ENCODE measurements at places on chromosomes 7 and 10. TPM values are rescaled to one million over a fixed set of nuclear protein-coding genes. Genes with fewer than 3 reads are reported as not detected.

Gene PDE1C
- total RNA-seq = 0.21 TPM

DNA sequence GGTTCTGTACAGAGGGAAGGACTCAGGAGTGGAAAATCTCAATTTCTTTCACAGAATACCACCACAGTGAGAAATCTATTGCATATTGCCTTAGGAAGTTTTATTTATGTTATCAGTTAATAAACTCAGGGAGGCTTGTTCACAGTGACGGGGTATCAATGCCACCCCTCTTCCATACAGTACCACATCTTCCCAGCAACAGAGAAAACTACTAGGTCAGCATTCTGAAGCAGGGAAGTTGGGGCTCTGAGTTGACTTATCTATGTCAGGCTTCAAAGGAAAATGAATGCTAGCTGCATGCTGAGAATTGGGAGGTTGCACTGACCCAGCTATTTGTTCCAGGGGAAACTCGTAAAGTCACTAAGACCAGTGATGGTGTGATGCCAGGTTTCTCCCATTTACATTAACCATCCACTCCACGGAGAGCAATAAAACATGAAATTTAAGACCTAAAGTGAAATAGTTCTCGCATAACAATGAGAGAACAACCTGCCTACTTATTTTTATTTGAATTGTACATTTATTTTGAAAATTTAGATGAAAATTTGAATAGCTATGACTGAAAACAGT lies 266.7 kb downstream of the RNLS start:
- H3K4me1 ChIP-seq = no peaks in the 10 kb centered on the region
- DNase-seq = no peak
- peaks cover 6% of the 10 kb centered on the region for H3K27me3 ChIP-seq
- no peak overlapping the region for H3K27ac ChIP-seq
- peaks cover 25% of the 10 kb centered on the region for H3K36me3 ChIP-seq

Gene DNAJB12
- total RNA-seq = 37.7 TPM

Gene VAX1
- total RNA-seq = not detected

- H3K27ac ChIP-seq = no peak overlapping the region
- no peaks in the 10 kb centered on the region for H3K36me3 ChIP-seq
- no peaks in the 10 kb centered on the region for H3K27me3 ChIP-seq
- no peaks in the 10 kb centered on the region for H3K4me1 ChIP-seq
Measured at GRCh38 chr10:105971460-105971859, 1193.0 kb downstream of the SORCS1 start.

GRCh38 chr7:41003611-41003940 lies 699.3 kb downstream of the INHBA start:
- no peak overlapping the region for H3K27ac ChIP-seq
- no peak for DNase-seq
- no peaks in the 10 kb centered on the region for H3K27me3 ChIP-seq
- H3K4me1 ChIP-seq = peaks cover 46% of the 10 kb centered on the region
- no peak overlapping the region for H3K4me3 ChIP-seq

GRCh38 chr7:151377406-151377805 lies 32.4 kb downstream of the WDR86 start:
- H3K27me3 ChIP-seq = peaks cover 4% of the 10 kb centered on the region
- H3K27ac ChIP-seq = no peak overlapping the region
- no peak overlapping the region for H3K4me3 ChIP-seq
- H3K4me1 ChIP-seq = no peaks in the 10 kb centered on the region
- H3K36me3 ChIP-seq = no peaks in the 10 kb centered on the region
- no peak for DNase-seq

GRCh38 chr10:100740476-100741377 lies 4.7 kb upstream of the PAX2 start:
- H3K4me1 ChIP-seq = no peaks in the 10 kb centered on the region
- H3K36me3 ChIP-seq = no peaks in the 10 kb centered on the region
- H3K4me3 ChIP-seq = no peak overlapping the region
- no peak overlapping the region for H3K27ac ChIP-seq

Gene HERPUD2
- 22.7 TPM for total RNA-seq

Gene RPA3
- total RNA-seq = 52.1 TPM

DNA sequence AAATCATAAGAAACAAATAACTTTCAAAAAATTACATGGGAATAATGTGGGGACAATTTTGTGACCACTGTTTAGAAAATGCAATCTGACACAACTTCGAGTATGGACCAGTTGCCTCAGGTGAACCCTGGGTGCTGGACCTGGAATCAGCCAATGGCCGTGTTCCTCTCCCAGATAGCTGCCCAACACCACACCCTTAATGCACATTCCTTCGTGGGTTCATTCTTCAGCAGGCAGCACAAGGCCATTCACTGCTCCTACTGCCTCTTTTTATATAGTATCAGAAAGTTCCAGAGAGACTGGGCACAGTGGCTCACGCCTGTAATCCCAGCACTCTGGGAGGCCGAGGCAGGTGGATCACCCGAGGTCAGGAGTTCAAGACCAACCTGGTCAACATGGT lies 89.1 kb upstream of the PARD3 start:
- H3K27me3 ChIP-seq = no peaks in the 10 kb centered on the region
- H3K4me1 ChIP-seq = peaks cover 18% of the 10 kb centered on the region
- no peak overlapping the region for H3K27ac ChIP-seq
- no peak overlapping the region for H3K4me3 ChIP-seq
- no peaks in the 10 kb centered on the region for H3K36me3 ChIP-seq

GRCh38 chr10:10520491-10521385 lies 496.9 kb upstream of the CELF2 start:
- no peaks in the 10 kb centered on the region for H3K36me3 ChIP-seq
- H3K27me3 ChIP-seq = no peaks in the 10 kb centered on the region
- no peaks in the 10 kb centered on the region for H3K4me1 ChIP-seq

DNA sequence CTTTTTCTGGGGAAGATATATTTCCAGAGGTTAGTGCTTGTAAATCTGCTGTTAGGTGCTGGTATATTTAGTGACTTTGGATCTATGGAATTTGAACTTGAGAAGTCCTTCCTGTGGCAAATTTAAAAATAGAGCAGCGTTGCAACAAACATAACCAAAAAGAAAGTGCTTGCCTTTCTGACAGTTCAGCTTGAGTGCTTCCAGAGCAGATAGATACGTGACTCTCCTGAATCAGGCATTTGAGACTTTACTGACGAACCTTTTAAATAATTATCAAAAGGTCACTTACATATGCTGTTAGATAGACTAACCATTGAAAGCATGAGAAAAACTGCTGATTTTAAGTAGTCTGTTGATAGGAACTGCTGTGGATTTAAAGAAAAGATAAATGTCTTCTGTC lies 387.5 kb upstream of the LRRTM3 start:
- H3K36me3 ChIP-seq = no peaks in the 10 kb centered on the region
- no peak for DNase-seq
- no peaks in the 10 kb centered on the region for H3K27me3 ChIP-seq
- no peak overlapping the region for H3K4me3 ChIP-seq
- no peak overlapping the region for H3K27ac ChIP-seq

GRCh38 chr10:13939391-13939790 lies 352.6 kb downstream of the PRPF18 start:
- DNase-seq = peak; percentile 42
- peak overlapping the region; percentile 61 for H3K27ac ChIP-seq
- no peaks in the 10 kb centered on the region for H3K27me3 ChIP-seq
- H3K4me1 ChIP-seq = peaks cover 16% of the 10 kb centered on the region
- peaks cover 15% of the 10 kb centered on the region for H3K36me3 ChIP-seq
- no peak overlapping the region for H3K4me3 ChIP-seq

DNA sequence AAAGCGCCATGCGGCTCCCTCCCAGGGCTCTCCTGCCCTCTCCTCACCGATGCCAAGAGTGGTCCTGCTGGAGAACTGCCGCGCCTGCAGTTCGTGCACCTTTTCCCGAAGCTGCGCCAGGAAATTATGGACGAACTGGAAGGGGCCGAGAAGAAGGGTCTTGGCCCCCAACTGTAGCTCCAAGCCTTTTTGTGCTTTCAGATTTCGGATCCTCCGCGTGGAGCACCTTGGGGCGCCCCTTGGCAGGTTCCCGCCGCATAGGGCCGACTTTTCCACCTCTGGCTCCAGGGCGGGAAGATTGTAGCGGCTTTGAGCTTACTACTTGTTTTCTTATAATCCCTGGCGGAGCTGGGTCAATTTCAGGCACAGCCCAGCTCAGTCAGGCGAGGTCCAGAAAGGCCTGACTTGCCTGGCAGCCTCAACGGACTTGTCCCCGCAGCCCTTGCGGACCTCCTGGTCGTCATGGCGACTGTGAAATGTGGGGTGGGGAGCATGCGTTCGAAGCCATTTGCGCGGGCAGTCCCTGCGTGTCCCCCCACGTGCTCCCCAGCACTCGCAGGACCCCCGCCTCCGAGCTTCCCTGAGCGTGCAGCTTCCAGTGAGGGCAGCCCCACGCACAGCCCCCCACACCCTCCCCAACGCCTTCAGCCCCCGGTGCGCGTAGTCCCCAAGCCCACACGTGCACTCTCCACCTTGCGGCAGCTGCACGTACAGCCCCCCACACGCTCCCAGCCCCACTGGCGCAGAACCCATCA lies 129.9 kb downstream of the KBTBD2 start:
- no peak for DNase-seq
- no peak overlapping the region for H3K27ac ChIP-seq
- H3K4me3 ChIP-seq = peak overlapping the region; percentile 53

DNA sequence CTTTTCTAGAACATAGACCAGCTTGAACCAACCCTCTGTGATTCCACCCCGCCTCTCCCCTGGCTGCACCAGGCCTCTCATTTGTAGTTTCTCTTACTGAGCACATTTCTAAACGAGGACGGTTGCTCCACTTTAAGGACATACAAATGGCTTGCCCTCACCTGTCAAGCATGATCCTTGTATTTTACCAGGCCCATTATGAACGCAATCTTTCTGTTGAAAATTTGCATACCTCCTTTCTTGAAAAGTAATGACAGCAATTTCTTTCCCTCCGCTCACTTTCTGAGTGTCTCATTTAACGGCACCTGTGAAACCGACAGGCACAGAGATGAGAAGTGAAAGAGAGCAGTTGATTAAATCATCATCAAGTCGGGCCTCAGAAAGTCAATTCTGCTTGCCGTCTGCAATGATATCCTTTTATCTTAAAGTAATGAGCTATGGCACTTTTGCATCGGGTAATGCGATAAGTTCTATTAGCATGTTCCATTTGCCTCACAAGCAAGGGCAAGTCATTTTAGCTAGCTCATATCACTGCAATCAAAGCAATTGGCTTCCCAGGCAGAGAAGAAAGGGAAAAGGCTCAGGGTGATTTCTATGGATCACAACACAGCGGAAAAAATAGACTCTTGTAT lies 705.6 kb upstream of the GALNT17 start:
- H3K4me3 ChIP-seq = no peak overlapping the region
- H3K36me3 ChIP-seq = no peaks in the 10 kb centered on the region
- no peaks in the 10 kb centered on the region for H3K4me1 ChIP-seq
- H3K27ac ChIP-seq = no peak overlapping the region
- peaks cover 1% of the 10 kb centered on the region for H3K27me3 ChIP-seq

Data from HFFc6 (cell line).